ENCODE measurements at places on chromosomes 2 and 18. TPM values are rescaled to one million over a fixed set of nuclear protein-coding genes. Genes with fewer than 3 reads are reported as not detected.

- DNase-seq: no peak
Observed at GRCh38 chr2:172938713-172939375, 136.8 kb upstream of the MAP3K20 start.

DNA sequence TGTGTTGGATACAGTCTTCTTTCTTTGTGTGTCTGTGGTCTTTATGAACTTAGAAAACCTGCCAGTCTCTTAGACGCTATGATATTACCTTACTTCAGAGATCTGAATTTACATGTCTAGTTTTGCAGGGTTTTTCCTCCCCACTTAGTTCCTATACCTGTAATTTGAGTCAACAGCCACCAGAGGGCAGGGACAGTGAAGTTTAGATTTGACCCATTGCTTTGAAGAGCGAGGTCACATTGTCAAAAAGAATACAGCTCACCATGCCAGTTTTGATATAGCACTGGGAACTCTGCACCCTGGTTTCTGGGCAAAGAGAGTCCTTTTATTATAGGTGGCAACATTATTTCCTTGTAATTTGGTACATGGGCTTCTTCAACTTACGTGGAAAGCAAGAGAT lies 102.3 kb downstream of the MAPK4 start:
- DNase-seq: no peak

GRCh38 chr2:205803500-205803899 lies 121.2 kb downstream of the NRP2 start:
- DNase-seq: no peak

GRCh38 chr2:28665041-28665704 lies 86.5 kb upstream of the PPP1CB start:
- no peak for DNase-seq

GRCh38 chr18:71008257-71008656 lies 719.4 kb downstream of the SOCS6 start:
- DNase-seq: no peak

DNA sequence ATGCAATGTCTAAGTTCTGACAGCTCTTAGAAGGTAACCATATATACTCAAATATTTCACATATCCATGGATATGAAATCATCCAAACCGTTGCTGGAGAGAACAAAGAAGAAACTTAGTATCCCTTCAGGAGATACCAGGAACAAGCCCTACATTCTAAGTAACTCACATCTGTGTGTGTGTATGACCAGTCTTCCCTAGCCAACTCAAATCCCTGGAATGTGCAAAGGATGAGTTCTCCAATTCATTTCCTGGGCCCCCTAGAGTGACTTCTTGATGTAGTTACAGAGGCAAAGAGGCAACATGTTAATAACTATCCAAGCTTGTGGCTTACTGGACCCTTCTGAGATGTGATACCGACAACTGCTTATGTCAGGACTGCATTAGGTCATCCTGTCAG lies 20.1 kb downstream of the TPGS2 start:
- no peak for DNase-seq

ANKRD12 gene
- total RNA-seq: 60.8 TPM

- DNase-seq: no peak
Observed at GRCh38 chr2:151367571-151367970, 10.2 kb downstream of the TNFAIP6 start.

AQP12A gene
- total RNA-seq: not detected

Measured in activated CD8-positive, alpha-beta T cell treated with anti-CD3 and anti-CD28 coated beads, Interleukin-2, amount 10 ng/mL, durations not matched to agents 7 days and 5 days (primary cell).